ENCODE measurements at places on chromosomes 4 and X.
A peak's percentile ranks its signal among the peaks of the same experiment; 100 is the strongest.

- DNase-seq = no peak
Observed at GRCh38 chr4:140081641-140082390, 72.2 kb downstream of the MAML3 start.

- DNase-seq = no peak
Observed at GRCh38 chr4:137688651-137689050, 156.4 kb upstream of the PCDH18 start.

DNA sequence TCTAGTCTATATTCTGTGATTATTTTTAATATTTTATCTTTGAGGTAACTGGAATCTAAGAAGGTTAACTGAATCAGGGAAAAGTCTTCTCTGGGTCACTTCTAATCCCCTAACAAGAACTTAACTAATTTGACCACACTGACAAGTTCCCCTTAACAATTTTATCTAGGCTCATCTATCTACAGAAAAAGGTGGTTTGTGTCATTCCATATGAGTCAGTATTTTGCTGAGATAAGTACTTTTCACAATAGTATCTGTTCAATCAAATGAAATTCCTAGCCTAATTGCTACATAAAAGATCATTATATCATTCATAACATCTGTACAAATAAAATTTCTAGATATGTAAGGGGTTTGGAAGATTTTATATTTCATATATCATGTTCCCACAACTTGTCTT is 45.6 kb downstream of the COL25A1 start:
- no peak for DNase-seq

DNA sequence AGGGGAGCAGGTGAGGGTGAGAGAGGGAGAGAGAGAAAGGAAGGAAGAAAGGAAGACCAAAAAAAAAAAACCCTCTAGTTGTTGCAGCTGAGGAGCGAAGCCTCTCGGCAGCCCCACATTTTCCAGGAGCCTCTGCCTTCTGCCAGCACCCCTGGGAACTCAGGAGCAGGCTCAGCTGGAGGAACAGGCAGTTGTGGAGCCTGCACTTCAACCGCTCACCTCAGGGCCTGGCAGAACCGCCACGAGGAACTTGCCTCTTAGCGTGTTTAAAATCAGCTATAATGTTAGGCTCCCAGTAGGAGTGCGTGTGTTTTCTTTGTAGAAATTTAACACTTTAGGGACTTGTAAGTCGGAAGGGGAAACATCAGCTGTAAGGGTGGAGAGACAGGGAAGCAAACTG is 65.7 kb downstream of the SEL1L3 start:
- no peak for DNase-seq

DNA sequence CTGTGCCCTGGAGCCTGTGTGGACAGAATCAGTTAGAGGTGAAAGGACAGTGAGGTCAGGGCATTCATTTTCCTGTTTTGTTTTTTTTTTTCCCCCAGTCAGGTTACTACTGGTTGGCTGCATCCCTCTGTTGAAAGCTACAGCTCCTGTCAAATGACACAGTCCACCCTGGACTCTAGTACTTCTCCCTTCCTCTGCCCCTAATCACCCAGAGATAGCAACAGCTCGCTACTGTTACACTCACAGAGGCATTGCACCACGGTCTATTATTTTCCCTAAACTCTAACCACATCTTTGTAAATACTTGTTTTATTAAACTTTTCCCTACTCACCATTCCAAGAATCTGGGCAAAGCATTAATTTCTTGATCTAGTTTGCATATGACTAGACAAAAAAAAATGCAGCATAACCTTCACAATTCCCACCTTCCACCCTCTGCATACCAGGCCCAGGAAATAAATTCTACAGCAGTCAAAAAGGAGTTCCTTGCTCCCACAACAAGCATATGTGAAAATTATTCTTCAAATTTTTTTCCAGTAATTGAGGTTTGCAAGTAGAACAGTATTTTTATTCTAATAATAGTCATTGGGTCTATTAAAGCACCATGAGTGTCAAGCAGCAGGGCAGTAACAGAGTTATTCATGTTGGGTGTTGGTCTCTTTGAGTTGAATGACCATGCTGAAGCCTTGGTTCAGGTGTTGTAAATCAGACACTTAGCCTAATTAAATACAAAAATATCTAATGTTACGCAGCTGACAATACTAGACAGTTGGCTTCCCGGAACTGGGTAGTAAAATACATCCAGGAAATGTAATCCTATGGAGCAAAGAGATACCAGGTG is 329.2 kb downstream of the INPP4B start:
- DNase-seq = peak; percentile 47

GRCh38 chr4:11155208-11155867 is 273.4 kb downstream of the HS3ST1 start:
- DNase-seq = no peak

DNA sequence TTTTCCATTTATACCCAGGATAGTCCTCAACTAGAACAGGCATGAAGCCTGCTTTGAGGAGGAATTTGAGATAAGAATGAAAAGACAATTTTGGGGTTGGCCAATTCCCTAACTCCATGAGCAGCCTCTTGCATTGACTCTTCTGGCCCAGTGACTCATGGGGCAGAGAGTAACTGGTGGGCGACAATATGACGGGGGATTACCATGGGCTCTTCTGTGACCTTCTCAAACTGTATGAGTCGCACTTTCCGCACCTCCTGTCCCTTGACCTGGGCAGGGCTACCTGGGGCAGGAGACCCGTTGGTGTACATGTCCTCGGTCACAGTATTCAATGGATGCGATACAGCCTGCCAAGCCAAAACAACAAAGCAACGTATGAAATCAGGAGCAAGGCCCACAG is 13.3 kb downstream of the MPP1 start:
- no peak for DNase-seq

DNA sequence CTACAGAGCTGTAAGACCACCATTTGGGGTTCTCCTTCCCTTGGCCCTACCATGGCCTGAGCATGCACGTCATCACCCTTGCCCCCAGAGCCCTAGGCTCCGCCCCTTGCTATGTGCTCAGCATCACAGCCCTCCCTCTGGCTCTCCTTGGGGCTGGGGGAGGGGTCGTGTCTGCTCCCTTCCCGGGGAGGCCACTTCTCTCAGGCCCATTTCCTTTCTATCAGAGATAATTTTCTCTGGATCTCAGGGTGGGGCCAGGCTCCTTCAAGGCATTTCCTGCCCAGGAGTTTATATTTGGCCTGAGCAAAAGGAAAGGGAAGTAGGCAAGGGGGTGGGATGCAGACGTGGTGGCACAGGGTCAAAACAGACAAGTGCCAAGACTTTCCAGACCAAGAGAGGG is 55.9 kb downstream of the STARD8 start:
- no peak for DNase-seq

- DNase-seq = peak; percentile 93
Observed at GRCh38 chrX:74614093-74614909, at the start of gene RLIM. Gene RLIM, minus strand, starts transcription at chrX:74614624. Its CDS starts 18,647 bp downstream, at chrX:74595977.

GRCh38 chr4:108160741-108161352 is 7.9 kb downstream of the LEF1 start:
- DNase-seq = no peak

DNA sequence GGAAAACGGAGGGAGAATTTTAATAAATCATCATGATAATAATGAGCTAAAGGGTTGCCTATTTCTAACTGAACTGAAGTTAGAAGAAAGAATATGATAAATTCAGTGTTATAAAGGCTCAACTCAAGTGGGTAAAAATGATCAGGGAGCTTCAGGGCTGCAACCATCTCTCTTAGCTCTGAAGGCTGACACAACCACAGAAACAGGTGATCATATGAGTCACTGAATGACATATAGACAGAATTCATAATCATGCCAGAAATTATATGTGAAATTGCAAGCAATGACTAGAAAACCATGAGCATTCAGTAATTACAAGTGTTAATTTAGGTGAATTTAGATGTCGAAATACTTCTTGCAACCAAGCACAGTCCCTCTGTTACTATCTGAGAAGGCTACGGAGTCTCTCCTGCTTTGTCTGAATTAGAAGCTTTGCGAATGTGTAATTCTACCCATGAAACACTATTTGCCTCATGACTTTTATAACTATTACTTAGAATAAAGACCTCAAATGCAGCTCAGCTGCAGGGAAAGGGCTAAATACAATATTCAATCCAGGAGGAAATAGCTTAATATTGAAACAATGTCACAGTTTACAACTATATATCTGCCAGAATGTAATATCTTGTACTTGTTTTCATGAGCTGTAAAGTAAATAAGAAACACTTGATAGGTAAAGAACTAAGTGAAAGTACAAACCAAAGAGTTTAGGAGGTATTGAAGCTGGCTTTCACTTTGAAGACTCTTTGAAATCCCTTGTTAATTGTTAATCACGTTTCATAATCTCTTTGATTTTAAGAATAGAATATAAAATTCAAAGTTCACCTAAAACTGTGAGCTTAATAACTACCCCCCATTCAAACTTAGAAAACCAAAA is 1972.6 kb downstream of the ARAP2 start:
- DNase-seq = no peak

DNA sequence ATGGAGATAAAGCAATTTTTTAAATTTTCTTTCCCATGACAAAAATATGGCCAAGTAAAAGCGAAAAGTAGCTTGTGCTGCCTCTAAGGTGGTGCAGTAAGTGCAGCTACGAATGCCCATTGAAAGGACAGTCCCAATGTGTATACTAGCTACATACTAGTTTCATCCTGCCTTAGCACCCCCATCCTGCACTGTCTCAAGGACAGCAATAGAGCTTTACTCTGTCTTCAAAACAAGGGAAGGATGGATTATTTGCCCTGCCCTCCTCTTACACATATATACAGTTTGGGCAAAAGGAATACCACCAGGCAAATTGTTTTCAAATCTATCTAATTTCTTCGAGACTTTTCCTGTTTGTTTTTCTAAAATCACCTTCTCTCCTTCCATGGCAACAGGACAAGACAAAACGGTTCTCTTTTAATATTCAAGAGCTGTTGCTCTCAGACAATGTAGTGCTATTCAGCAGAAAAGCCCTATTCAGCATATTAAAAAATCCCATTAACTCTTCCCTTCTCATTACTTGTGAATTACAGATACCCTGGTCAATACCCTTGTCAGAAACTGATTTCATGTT is 75.1 kb upstream of the SLC7A11 start:
- no peak for DNase-seq

DNA sequence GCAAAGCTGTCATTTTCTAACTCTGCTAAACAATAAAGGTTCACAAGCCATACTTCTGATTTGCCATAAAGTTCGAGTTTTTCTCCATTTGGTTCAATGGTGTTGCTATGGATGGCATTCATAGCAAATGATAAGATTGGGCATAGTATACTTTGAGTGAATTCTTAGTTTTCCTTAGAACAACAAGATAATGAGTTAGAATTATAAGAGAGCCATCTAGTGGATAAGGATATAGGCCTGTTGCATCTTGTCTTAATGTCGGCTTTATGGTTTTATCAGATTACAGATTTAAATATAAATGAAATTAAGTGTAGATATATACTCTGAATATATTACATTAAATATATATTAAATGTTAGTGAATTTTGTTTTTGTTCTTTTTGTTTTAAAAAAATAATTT is 644.6 kb downstream of the IL1RAPL1 start:
- DNase-seq = peak; percentile 2

- no peak for DNase-seq
Observed at GRCh38 chr4:185796176-185796575, 15.8 kb downstream of the SORBS2 start.

GRCh38 chrX:35289952-35290351 is 347.4 kb downstream of the FAM47B start:
- DNase-seq = no peak

DNA sequence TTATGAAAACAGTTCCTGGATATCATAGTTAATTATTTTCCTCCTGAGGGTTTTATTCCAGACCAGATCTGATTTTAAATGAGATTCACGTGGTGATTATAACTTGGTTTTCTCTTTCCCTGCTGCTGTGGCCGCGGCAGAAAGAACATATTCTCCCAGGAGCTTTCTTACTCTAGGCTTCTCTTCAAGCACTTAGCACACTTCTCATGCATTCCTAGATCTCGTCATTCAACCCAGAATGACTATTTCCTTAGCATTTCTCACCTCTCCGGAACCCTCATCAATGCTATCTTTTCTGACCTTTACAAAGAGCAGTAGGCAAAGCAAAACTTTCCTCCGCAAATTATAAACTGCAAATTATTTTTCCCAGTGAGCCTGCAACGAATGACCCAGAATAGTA is 122.9 kb downstream of the GPAT3 start:
- peak; percentile 51 for DNase-seq

- peak; percentile 56 for DNase-seq
Observed at GRCh38 chrX:71652405-71652804, 14.9 kb upstream of the LOC101059915 start.

- no peak for DNase-seq
Observed at GRCh38 chrX:120485315-120485637, 16.2 kb upstream of the LAMP2 start.

DNA sequence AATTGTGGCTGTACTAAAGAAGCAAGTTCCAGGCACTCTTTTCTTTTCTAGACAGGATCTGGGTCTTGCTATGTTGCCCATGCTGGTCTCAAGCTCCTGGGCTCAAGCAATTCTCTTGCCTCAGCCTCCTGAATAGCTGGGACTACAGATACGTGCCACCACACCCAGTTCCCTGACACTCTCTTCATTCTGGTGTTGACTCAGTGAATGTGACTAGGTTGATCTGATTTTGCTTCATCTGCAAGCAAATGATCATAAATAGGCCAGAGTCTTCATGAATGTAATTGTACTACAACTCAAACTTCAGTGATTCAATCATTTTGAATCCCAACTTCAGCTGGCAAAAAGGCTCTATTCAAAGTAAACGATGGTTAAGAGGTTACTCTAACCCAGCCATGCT is 78.5 kb downstream of the APBB2 start:
- DNase-seq = no peak

DNA sequence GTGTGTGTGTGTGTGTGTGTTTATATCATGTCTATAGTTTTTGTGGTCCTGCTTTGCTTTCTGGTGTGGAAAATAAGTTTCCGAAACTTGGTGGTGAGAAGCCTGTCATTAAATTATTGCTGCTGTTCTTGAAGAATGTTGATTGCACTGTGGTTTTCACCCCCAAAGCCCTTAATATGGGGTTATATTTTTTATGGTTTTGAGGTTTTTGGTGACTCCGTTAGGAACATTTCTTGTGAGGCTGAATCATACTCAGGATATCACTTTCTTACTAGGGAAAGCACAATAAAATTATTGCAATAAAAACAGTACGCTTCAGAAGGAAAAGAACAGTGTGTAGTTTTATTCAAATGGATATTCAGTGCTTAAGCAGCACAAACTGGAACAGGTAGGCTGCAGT is 539.1 kb upstream of the MAGEB18 start:
- no peak for DNase-seq

GRCh38 chrX:8743126-8743732 is 11.3 kb upstream of the ANOS1 start:
- DNase-seq = peak; percentile 43

DNA sequence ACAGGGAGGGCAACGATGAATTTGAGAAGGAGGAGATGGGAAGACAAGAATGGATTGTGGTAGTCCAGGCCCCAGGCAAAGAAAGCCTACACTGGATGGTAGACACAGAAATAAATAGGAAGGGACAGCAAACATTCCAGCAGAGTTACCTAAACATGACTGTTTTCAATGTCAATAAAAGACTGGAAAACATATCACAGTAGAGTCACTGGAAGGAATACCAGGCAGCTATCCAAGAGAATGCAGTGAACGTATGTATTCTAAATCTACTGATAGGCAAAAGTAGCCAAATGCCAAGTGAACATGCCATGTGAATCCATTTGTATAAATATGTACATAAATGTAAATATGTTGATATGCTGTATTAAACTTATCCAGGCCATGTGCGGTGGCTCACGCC is 183.0 kb downstream of the PALLD start:
- no peak for DNase-seq

- DNase-seq = no peak
Observed at GRCh38 chrX:111652719-111653118, 28.3 kb upstream of the ALG13 start.
